ENCODE measurements at places on chromosomes 7 and 10. TPM values are rescaled to one million over a fixed set of nuclear protein-coding genes. Genes with fewer than 3 reads are reported as not detected.

GRCh38 chr10:75247797-75248196 is 12.0 kb upstream of the COMTD1 start:
- no peak for DNase-seq

- DNase-seq = no peak
Measured at GRCh38 chr10:103710490-103710889, 144.9 kb downstream of the SH3PXD2A start.

DNA sequence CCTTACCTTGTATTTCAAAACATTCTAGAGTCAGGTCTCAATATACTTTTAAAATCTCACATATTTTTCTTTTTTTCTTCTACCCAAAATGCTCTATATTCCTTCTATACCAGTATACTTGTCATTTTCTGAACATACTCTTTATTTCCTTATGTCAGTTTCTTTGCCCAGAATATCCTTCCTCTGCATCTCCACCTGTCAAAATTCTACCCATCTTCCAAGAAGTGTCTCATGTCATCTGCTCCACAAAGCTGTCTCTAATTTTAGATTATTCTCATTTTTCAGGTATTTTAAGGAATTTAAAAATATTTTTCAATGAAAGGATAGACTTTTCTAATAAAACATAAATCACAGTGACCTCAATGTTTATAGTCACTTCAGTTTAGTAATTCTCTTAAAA is 328.0 kb upstream of the SMIM30 start:
- DNase-seq = no peak

GRCh38 chr7:2894118-2894940 is 50.2 kb upstream of the GNA12 start:
- DNase-seq = no peak

DNA sequence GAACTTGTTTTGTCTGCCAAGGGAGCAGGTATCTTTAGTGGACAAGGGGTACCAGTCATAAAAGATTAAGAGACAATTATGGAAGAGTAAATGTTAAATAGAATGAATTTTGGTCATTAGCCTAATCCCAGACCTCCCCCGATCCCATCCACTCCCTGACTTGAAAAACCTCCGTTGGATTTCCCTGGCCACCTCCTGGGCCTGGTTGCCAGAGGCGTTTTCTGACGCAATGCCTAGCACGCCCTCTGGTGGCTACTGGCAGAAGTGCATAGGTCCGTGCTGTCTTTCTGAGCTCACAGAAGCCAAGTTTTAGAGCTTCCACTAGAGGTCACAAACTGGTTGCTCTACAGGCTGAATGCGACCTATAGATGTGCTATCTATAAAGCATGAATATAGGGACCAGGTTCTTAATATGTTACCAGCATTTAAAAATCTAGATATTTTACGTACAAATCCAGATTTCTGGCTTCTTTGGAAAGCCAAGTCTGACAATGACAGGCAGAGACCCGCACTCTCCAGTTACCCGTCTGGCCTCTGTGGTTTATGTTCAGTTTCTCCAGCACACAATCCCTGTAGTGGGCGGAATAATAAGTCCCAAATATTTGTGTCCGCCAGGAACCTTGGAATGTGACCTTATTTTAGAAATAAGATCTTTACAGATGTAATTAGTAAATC is 39.8 kb downstream of the SPOCK2 start:
- peak; percentile 95 for DNase-seq

DNA sequence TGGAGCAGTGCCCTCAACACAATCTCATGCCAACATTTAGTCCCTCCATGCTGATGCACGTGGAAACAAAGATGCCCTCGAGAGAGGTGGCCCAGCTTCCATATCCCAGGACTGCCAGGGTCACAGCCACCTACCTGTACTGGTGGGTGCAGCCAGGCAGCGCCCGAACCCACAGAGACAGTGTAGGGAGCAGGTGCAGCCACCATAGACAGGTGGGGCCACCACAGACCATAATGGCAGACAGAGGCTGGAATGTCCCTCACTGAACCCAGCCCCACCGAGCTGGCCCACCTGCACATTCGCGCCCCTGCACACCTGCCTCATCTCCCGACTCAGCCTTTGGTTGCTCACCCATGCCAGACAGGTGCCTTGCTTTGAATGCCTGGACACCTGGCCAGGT is 18.3 kb upstream of the CPXM2 start:
- DNase-seq = no peak

- DNase-seq = no peak
Measured at GRCh38 chr10:127194599-127194998, 1.8 kb downstream of the INSYN2A start.

DNA sequence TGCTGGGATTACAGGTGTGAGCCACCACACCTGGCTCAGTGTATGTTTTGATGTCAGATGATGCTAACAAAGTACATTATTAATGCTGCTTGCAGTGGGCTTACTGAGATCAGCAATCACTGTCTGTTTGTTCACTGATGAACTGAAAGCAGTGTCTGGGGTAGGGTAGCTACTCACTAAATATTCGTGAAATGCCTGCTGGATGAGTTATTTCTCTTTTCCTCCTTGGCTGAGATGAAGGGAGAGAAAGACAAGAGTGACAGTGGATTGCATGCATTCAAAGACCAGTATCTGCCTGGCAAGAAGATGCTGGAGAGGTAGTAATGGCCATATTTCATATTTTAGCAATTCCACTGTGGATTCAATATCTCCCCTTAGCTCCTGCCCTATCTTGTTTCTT is 32.3 kb downstream of the FAM107B start:
- DNase-seq = no peak

DNA sequence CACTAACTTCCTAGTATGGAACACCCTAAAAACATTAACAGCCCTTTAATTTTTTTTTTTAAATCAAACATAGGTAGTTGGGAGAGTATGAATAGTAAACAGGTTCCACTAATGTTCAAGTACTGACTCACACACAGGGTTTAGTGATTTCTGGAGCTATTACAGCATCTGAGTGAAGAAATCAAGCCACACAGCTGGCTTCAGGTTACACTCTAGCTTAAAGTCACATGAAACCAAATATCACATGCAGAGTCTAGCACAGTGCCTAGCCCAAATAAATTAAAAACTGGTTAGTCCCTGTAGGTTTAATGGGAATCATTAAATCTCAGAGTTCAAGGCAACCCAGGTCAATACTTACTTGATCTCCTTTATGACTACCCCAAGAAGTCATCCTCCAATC is 11.6 kb downstream of the PANK1 start:
- DNase-seq = no peak

GRCh38 chr7:87318741-87319140 is 26.7 kb upstream of the CROT start:
- DNase-seq = no peak

GRCh38 chr7:118877187-118877586 is 652.7 kb downstream of the ANKRD7 start:
- no peak for DNase-seq

GRCh38 chr10:118967160-118967559 is 62.4 kb upstream of the NANOS1 start:
- no peak for DNase-seq

DNA sequence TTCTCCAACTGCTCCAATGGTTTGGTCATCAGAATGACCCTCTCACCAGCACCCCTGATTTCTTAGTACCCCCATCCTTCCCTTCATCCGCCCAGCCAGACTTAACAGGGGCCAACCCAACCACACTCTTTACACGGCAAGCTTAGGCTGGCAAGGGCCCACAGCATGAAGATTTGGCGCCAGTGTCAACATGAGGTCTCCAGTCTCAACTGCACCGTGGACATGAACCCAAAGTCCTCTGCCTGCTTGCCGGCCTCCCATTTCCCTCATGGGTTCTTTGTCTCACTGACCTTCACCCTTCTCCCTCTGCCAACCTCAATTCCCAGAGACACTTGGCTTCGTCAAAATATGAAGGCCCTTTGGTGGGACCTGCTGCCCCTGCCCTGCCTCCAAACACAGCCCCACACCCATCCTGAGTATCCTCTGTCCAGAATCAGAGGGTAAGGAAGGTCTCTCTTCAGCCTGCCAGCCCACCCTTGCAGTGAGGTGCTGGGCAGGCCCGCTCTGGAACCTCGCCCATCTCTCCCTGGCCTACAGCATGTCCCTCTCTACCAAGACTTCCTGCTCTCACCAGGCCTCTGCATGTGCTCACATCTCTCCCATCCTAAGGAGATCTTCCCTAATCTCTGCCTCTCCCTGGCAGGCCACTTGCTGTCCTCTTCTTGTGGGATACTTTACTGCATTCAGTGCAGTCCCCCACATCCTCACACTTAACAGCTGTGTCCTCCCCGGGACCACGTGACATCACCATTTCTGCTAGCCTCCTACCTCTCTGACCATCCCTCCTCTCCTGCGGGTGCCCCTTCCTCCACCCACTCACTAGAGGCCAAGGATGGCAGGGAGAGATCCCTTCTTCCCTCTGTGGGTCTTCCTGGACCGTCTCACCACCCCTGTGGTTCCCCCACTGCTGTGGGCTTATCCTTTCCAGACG is 91.7 kb upstream of the ZMIZ1 start:
- DNase-seq = no peak

DNA sequence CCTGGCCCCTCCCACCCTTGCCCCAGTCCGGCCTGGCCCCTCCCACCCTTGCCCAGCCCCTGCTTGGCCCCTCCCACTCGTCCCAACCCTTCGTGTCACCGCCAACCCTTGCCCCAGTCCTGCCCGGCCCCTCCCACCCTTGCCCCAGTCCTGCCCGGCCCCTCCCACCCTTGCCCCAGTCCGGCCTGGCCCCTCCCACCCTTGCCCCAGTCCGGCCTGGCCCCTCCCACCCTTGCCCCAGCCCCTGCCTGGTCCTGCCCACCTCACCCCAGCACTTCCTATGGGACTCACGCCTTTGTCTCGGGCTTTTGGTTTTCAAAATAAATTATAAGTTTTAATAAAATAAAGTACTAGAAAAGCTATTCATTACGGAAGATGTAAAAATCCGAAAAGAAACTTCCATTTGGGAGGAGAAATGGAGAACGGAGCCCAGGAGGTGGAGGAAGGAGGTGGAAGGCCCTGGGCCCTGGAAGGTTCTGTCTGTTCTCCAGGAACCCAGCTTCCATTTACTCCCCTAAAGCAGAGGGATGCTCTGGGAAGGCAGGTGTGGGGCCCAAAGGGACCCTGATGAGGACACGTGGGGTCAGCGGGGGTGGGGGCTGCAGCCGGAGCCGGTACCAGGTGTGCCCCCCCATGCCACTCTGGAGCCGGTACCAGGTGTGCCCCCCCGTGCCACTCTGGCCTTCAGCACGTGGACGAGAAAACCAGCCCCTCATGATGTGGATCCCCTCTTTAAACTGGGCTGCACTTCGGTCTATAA is 52.2 kb downstream of the PWWP2B start:
- DNase-seq = no peak

- no peak for DNase-seq
Measured at GRCh38 chr10:50232261-50232639, 19.1 kb downstream of the ASAH2 start.

- DNase-seq = no peak
Measured at GRCh38 chr7:159065852-159066480, 78.7 kb downstream of the VIPR2 start.

DNA sequence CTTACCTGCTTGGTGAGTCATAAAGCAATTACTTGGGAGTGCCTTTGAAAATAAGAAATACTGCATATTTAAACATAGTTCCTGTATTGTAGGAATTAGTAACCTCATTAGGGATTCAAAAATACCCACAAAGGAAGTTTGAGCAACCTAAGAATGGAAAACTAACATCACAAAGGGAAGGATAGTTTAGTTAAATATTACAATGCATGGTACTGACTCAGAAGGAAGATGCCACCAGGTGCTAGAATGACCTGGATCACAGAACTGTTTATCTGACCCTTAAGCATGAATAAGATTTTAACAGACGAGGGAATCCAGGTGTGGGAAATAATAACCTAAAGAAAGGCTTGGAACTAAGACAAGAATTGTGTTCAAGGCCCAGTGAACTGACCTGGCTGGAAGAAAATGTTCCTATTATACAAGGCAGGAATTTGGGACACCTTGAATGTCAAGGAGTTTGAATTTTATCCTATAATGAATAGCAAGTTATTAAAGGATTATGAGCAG is 106.4 kb downstream of the GSAP start:
- DNase-seq = no peak

- DNase-seq = no peak
Measured at GRCh38 chr10:110137142-110137545, 70.3 kb upstream of the MXI1 start.

DNA sequence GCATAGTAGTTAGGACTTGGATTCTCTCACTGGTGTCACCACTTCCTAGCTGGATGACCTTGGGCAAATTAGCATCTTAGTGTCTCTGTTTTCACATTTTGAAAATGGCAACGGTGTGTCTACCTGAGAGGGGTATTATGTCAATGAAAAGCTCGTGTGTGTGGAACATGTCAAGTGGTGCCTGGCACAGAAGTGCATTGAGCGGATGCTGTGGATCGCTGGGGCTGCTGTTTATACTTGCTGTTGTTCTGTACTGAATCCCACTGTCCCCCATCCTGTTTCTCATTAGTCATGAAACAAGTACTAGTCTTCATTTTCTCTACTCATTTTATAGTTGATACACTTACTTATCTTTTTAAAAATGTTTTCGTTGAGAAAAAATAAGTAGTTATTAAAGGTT is 26.1 kb downstream of the RBM33 start:
- DNase-seq = no peak

DNA sequence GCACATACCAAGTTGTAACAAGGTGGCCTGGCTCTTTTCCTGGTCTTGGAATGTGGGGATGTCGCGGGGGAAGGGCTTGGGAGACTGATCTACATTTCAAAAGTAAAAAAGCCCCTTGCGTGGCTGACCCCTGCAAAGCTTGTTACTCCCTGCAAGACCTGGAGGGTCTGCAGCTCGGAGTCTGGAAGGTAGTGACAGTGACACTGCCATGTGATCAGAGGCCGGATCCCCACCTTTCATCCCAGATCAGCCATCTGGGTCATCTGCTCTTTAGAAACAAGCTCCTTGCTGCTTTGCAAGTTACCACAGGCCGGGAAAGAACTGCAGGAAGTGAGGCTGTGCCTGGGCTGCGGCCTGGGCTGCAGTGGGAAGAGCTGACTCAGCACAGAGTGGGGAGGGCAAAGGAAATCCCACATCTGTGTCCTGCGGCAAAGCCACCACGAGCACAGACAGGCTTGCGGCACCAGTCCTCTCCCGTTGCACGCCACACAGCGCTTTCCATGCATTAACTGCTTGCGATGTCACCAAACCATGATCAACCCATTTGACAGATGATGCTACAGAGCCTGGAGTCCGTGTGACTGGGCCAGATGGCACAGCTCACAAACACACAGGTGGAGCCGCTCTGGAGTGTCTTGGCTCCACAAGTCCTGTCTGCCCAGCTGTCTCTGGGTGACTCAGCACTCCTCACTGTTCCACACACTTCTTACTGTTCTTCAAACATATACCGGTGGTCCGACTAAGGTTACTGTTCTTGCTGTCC is 97.7 kb downstream of the SH3PXD2A start:
- no peak for DNase-seq

Gene CEP41
- 18.5 TPM for total RNA-seq

Gene SPDYE2
- 0.53 TPM for total RNA-seq

Gene PLXDC2
- total RNA-seq = 44.7 TPM

Gene KRIT1
- total RNA-seq = 57.4 TPM

Gene NPY
- 51.7 TPM for total RNA-seq

Gene MLXIPL
- 30.9 TPM for total RNA-seq

Gene SFRP5
- total RNA-seq = 0.93 TPM

Gene PILRA
- total RNA-seq = 28.2 TPM

Gene GNAT3
- total RNA-seq = not detected

Gene CDHR1
- total RNA-seq = 11.4 TPM
